ENCODE measurements at places on chromosomes 1 and 21.

DNA sequence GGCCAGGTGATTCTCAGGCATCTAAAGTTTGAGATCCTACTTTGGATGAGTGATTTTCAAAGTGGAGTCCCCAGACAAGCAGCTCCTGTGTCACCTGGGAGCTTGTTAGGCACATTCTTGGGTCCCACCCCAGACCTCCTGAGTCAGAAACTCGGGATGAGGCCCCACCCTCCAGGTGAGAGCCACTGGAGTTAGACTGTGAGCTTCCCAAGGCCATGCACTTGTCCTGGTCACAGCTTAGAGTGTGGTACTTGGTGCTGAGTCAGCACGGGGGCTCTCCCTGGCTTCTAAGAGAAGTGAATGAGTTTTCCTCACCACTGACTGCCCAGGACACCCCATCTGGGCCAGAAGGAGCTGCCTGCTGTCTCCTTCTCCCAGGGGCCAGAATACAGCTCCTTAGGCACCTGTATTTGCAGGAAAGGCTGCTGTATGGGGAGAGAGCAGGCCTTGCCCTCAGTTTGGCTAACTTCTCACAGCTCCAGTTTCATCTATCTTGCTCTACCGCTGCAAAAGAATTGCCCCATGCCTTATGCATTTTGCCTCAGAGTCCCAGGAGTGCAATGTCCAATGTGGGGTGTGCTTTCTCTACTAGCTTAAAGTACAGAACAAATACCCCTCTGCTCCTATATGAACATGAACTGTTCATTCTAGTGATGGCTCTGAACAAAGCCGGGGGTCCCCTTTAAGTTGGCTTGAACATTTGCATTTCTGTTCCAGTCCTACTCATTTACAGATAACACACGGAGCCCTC is 98.1 kb downstream of the PSMG1 start:
- no peak for DNase-seq

DNA sequence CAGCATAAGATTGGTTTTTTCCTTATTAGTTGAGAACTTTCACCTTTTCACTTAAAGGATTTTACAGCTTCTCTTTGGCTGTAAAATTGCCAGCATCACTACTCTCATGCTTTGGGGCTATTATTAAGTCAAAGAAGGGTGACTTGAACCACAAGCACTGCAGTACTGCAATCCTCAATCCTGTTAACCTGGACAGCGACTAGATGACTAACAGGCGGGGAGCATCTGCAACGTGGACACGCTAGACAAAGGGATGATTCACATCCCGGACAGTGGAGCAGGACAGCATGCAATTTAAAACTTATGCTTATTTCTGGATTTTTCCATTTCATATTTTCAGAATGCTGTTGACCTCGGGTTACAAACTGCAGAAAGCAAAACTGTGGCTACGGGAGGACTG is 8.1 kb downstream of the ARV1 start:
- no peak for DNase-seq

DNA sequence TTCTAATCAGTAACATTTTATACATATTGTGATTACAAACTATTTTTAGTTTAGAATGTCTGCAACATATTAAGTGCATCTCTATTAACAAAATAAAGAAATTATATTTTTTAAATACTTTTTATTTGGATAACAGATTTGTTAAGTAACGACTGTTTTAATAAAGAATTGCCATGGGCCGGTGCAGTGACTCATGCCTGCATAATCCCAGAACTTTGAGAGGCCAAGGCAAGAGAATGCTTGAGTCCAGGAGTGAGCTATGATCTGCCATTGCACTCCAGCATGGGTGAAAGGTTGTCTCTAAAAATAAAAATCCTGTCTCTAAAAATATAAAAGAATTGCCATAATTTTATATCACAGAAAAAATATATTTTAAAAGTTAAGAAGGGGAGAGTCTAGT is 4.1 kb downstream of the LRRIQ3 start:
- no peak for DNase-seq

DNA sequence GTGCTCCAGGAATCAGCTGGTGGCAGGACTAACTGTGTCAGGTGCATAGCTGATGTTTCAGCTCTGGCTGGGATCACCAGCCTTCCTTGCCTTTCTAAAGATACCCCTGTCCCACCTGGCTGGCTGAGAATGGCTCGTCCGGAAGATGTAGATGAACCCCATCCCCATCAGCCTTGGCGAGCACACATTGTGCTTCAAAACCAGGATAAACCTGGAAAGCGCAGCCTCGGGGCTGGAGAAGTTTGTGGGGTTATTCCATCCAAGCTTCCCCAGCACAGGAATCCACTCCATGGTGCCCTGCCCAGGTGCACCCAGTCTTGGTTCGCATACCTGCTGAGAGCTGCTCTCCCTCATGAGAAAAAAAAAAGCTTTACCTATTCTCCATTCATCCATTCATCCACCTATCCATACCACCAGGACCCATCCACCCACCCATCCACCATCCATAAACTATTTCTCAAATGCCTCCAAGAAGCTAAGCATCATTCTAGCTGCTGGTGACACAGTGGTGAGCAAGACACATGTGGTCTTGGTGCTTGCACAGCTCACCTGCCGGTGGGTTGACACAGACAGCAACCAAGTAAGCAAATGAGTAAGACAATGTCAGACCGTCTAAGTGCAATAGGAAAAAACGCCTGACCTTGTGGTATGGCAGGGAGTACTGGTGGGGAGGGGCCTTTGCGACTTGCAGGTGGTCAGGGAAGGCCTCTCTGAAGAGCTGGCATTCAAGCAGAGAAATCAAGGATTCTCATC is 94.0 kb downstream of the DMRTB1 start:
- DNase-seq = no peak

- no peak for DNase-seq
These were observed 204.5 kb upstream of the LRRC7 start for GRCh38 chr1:69363236-69363635.

DNA sequence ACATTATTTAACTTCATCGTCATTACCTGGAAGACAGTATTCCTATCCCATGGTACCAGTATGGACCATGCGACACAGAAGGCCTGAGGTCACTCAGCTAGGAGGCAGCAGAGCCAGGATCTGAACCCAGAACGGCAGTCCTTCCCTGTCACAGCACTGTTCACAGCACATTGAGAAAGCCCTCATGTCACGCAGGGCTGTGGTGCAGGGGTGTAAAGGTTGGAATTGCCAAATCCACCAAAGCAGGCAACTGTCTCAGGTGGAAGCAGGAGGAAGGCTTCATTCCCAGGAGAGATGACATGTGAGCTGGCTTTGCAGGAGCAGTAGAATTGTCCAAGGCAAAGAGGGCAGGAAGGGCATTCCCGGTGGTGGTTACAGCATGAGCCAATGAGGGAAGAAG is 9.9 kb upstream of the TTC22 start:
- no peak for DNase-seq

DNA sequence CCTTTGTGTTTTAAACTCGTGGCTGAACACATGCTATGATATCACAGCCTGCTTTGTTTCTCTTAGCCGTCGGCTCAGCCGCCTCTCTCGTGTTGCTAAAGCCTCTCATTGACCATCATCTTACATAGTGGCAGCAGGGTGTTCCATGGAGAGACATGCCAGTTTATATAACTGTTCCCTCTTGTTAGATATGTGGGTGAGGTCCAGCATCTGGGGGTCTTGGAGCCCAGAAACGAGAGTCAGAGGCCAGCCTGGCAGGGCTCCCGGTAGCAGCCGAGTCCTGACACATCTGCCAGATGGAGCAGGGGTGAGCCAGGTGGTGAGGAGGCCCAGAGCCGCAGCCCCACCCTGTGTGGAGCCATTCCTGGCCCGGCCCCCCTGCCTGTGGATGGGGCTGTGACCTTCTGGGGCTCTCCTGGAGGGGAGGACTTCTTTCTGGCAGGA is 11.9 kb downstream of the PODN start:
- peak; percentile 55 for DNase-seq

DNA sequence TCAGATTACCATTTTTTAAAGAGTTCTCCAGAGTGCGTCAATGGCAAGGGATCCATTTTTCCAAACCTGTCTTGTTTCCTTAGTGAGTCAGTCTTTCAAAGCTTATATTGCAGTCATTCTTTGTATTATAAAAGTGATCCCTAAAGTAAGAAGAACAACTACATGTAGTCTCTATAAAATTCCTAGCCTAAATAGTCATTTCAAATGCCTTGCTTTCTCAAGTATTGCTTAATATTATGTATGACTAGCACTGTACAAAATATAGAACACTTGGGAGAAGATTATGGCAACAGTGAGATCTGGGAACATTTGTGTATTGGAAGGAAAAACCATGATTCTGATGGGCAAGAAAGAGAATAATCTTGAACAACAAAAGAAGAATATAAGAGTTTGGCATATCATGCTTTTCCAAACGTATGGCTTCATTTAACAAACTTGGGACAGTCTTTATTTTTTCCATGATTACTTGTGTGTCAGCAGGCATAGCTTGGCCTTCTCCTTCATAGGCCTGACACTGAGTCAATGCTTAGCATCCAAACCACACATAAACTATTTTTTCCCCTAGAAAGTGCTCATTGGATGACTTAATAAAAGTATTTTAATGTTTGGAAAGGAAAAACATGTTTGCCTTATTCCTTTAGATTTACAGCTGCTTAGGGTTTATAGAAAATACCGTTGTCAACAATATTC is 547.4 kb downstream of the LTN1 start:
- DNase-seq = no peak

DNA sequence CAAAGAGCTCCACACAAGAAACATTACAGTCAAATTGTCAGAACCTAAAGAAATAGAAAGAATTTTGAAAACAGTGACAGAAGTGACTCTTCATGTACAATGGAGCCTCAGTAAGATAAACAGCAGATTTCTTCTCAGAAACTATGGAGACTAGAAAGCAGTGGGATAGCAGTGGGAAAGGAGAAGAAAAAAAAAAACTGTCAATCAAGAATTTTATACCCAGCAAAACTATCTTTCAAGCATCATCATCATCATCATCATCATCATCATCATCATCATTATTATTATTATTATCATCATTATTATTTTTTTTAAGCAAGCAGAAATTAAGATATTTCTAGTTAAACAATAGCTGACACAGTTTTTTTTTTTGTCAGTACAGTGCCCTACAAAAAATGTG is 24.2 kb downstream of the CEP170 start:
- no peak for DNase-seq

GRCh38 chr1:198291036-198291435 is 134.2 kb downstream of the NEK7 start:
- DNase-seq = no peak

DNA sequence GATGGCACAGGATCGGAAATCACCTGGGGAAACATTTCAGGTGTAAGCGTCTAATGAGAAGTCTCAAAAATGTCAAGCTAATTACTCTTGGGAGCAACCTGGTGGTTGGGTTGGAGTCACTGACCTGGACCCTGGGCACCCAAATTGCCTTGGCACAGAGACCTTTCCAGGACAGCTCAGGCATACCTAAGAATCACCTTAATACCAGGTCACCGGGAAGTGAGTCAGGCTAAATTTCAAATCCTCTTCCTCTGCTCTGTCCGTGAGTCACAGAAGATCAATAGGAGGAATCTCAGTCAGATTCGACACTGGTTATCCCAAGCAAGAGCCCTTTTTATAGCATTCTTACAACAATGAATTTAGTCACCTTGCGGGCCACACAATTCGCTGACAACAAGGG is 179.6 kb upstream of the CAMK1G start:
- DNase-seq = no peak

GRCh38 chr1:165408518-165408917 is 36.4 kb downstream of the RXRG start:
- peak; percentile 62 for DNase-seq

GRCh38 chr21:27314131-27314530 is 347.2 kb upstream of the ADAMTS5 start:
- no peak for DNase-seq

- DNase-seq = peak; percentile 50
These were observed 72.6 kb upstream of the RGL1 start for GRCh38 chr1:183732236-183732880.

GRCh38 chr21:14527696-14528652 is 18.1 kb downstream of the SAMSN1 start:
- no peak for DNase-seq

- DNase-seq = no peak
These were observed 3.8 kb upstream of the COL8A2 start for GRCh38 chr1:36128905-36129206.

DNA sequence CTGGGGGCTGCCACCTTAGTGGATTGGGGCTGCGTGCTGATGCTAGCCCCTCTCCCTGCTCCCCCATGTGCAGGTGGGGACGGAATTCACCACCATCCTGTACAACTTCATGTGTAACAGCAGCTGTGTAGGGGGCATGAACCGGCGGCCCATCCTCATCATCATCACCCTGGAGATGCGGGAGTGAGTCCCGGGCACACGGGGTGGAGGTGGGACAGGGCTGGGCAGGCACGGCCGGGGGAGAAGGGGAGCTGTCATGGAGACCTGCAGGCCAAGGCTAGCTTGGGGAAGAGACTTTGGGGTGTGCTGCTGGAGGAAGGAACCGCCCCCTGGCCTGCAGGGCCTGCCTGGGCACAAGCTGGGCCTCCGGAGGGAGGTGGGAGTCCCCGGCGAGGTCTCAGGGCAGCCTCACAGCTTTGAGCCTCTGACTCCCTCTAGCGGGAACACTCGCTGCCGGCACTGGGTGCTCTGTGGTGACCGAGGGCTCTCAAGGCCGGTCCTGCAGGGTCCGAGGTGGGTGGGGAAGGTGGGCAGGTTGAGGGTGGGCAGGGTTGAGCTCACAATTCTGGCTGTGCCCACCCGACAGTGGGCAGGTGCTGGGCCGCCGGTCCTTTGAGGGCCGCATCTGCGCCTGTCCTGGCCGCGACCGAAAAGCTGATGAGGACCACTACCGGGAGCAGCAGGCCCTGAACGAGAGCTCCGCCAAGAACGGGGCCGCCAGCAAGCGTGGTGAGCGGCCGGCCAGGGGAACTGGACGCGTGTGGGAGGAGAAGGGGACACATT is 25.0 kb upstream of the CCDC27 start:
- no peak for DNase-seq

GRCh38 chr1:97089173-97089572 is 367.6 kb downstream of the PTBP2 start:
- DNase-seq = no peak

DNA sequence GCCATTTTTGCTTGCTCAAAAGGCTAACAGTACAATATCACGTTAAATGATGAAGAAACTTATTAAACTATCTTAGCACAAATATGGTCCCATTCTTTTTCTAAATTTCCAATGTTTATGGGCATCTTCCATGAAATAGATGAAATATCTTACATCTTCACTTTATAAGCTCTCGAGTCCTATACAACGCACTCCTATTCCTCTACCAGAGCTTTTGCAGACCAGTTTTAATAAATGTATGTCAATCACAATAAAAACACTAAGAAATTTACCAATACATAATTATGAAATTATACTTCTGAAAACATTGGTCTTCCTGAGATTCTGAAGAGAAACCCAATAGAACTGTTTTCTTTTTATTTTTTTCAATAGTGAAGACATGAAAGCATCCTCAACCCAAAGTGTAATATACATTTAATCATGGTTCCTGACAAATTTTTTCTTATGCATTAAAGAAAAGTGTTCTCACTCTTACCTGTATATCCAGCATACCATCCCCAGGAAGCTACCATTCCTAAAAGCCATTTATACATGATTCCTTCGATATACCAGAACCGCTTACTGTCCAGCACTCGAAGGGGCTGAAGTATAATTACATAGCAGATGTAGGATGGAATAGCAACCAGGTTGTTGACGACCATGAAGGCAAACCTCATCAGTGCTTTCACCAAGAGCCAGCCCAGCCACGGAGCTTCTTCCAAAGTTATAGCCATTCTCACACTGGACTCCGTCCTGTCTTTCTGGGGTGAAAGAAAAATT is 1.8 kb downstream of the LPGAT1 start:
- DNase-seq = no peak
